ENCODE measurements at places on chromosomes 11 and 22. TPM values are rescaled to one million over a fixed set of nuclear protein-coding genes. Genes with fewer than 3 reads are reported as not detected.

DNA sequence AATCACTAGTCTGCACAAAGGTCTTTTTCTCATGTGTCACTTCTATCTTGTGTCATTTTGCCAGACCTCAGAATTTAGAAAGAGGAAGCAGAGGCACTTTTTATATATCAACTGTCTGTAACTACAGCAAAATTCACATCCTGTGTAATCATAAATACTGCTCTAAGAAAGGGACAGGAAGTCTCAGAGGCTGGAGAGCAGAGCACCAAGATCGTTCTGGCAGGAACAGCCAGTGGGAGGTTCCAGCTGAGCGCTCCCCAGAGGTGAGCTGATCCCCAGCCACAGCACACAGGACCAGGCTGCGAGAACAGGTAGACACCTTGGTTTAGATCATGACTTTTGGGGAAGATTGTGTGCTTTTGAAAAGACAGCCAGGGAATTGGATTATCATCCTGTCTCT is at the start of gene MS4A7:
Gene MS4A7, plus strand, starts transcription at position 179 of the 400 bp plus-strand sequence. CDS start 4,610 bp downstream, outside the sequence.
- no peaks in the 10 kb centered on the region for H3K4me1 ChIP-seq
- no peak within 1 kb of the TSS for H3K27ac ChIP-seq
- no peak within 1 kb of the TSS for H3K4me3 ChIP-seq

The PHOX2A gene
- total RNA-seq: not detected

DNA sequence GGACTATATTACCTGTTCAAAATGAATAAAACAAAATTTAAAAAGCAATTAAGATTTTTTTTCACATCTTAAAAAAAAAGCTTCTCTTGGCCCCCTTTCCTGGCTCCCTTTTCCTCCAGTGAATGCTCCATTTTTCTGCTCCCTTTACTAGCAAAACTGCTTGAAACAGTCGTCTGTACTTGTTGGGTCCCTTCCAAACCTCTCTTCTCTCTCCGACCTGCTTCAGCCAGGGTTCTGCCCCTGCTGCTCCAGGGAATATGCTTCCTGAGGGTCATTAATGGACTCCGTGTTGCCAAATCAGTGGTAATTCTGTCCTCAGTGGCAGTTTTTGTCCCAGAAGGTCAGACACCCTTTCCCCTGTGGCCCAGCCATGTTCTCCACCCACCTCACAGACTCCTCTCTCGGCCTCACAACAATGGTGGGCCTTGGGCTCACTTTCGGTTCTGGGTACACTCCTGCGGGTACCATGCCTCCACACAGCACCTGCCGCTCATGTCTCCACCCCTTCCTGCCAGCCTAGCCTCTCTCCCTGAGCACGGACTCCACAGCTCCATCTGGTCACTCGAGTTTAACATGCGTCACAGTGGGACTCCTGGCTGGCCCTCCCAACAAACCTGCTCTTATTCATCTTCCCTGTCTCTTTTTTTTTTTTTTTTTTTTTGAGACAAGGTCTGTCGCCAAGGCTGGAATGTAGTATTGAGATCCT is 7.8 kb upstream of the POLR3H start:
- H3K36me3 ChIP-seq: no peaks in the 10 kb centered on the region
- no peak overlapping the region for H3K27ac ChIP-seq
- DNase-seq: no peak

GRCh38 chr11:29324328-29324727 is 692.5 kb downstream of the KCNA4 start:
- H3K27ac ChIP-seq: no peak overlapping the region
- H3K4me3 ChIP-seq: no peak overlapping the region
- no peak for DNase-seq

DNA sequence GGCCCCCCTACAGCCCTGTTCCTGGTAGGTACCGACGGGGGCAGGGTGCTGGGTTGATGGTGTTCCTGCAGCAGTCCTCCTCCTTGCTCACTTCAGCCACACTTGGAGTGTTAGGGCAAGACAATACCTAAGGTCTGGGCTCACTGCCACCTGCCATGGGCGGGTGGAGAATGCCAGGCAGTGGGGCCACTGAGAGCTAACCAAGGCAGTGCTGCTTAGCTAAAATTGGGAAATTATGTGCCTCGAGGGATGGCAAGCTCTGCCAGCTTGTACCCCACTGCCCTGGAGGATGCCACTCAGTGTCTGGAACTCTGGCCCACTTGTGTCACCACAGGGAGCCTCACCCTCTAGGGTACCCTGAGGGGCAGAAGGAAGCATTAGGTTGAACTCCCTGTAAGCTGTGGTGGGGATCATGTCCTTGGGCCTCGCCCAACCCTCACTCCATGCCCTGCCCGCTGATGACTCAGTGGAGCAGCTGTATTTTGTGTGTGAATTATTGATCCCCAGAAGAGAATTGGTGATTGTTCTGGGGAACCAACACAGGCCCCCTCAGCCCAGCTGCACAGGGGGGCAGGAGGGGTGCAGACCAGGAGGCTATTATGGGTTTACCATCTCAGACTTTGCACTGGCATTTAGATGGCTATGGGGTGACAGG is 17.7 kb downstream of the PHLDB1 start:
- peaks cover 17% of the 10 kb centered on the region for H3K4me1 ChIP-seq
- H3K27me3 ChIP-seq: no peaks in the 10 kb centered on the region
- no peak overlapping the region for H3K27ac ChIP-seq
- DNase-seq: no peak
- H3K36me3 ChIP-seq: no peaks in the 10 kb centered on the region

DNA sequence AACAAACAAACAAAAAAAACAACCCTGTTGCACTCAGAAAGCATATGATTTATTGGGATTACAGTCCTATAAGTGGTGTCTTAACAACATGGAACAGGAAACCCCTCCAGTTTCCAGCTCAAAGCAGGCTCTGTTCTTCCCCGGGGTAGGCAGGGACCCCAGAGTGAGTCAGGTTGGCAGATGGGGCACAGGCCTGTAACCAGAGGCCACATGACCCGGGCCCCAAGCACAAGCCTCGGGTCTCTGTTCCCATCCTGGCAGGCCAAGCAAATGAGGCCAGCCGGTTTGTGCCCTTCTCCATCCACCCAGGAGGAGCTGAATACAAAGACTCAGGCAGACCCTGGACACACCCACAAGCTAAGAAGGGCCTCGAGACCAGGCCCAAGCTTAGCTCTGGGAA is 75.8 kb downstream of the NAT10 start:
- H3K4me3 ChIP-seq: no peak overlapping the region
- no peaks in the 10 kb centered on the region for H3K27me3 ChIP-seq
- no peaks in the 10 kb centered on the region for H3K4me1 ChIP-seq
- no peaks in the 10 kb centered on the region for H3K36me3 ChIP-seq
- no peak for DNase-seq

The C1QTNF4 gene
- total RNA-seq: 16.1 TPM

- no peaks in the 10 kb centered on the region for H3K27me3 ChIP-seq
- H3K27ac ChIP-seq: no peak overlapping the region
- DNase-seq: no peak
- H3K4me3 ChIP-seq: no peak overlapping the region
- no peaks in the 10 kb centered on the region for H3K36me3 ChIP-seq
Observed at GRCh38 chr22:23147617-23148387, 2.5 kb downstream of the RAB36 start.

The TMEM25 gene
- total RNA-seq: 22.1 TPM

- peak overlapping the region; percentile 96 for H3K27ac ChIP-seq
- H3K36me3 ChIP-seq: no peaks in the 10 kb centered on the region
- peaks cover 7% of the 10 kb centered on the region for H3K4me1 ChIP-seq
- DNase-seq: peak; percentile 72
- peak overlapping the region; percentile 98 for H3K4me3 ChIP-seq
Observed at GRCh38 chr22:28799606-28800307, 612 bp downstream of the XBP1 start.

The PAMR1 gene
- total RNA-seq: 5.7 TPM

GRCh38 chr11:110053848-110054414 is 39.3 kb upstream of the ZC3H12C start:
- no peak overlapping the region for H3K4me3 ChIP-seq
- H3K4me1 ChIP-seq: no peaks in the 10 kb centered on the region
- no peaks in the 10 kb centered on the region for H3K36me3 ChIP-seq
- no peaks in the 10 kb centered on the region for H3K27me3 ChIP-seq

The NXPE1 gene
- total RNA-seq: 0.15 TPM

DNA sequence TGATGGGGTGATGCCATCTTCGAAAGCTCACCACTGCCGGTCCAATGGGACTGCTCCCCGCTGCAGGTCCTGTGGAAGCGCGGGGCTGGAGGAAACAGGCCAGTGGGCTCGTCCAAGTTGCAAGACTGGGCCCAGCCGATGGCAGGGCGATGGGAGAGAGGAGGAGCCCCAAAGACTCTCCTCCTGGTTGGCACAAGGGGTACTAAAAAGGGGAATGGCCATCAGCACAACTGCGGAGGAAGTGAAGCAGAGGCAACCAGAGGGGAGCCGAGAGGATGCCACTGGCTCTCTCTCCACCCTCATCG is 357.1 kb downstream of the SHANK2 start:
- H3K4me3 ChIP-seq: no peak overlapping the region
- H3K27me3 ChIP-seq: no peaks in the 10 kb centered on the region
- no peaks in the 10 kb centered on the region for H3K4me1 ChIP-seq
- no peak for DNase-seq

DNA sequence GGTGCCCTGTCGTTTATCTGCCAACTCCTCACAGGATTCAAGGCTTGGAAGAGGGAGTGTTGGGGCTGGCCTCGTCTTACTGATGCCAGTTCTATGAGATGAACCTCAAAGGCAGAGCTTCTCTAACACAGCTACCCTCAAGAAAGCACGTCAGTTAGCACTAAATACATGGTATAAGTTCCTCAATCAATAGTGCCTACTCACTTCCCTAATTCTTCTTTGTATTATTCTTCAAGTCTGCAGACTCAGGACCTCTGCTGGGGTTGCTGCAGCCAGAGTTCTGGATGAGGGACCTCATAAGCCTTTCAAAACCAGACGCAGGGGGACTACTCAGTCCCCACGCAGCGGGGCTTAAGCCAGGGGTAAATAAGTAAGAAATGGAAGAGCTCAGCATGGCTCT is 118.3 kb downstream of the VPREB1 start:
- H3K36me3 ChIP-seq: no peaks in the 10 kb centered on the region
- H3K4me3 ChIP-seq: no peak overlapping the region
- no peaks in the 10 kb centered on the region for H3K4me1 ChIP-seq
- H3K27ac ChIP-seq: no peak overlapping the region
- H3K27me3 ChIP-seq: no peaks in the 10 kb centered on the region
- no peak for DNase-seq

The HORMAD2 gene
- not detected for total RNA-seq

DNA sequence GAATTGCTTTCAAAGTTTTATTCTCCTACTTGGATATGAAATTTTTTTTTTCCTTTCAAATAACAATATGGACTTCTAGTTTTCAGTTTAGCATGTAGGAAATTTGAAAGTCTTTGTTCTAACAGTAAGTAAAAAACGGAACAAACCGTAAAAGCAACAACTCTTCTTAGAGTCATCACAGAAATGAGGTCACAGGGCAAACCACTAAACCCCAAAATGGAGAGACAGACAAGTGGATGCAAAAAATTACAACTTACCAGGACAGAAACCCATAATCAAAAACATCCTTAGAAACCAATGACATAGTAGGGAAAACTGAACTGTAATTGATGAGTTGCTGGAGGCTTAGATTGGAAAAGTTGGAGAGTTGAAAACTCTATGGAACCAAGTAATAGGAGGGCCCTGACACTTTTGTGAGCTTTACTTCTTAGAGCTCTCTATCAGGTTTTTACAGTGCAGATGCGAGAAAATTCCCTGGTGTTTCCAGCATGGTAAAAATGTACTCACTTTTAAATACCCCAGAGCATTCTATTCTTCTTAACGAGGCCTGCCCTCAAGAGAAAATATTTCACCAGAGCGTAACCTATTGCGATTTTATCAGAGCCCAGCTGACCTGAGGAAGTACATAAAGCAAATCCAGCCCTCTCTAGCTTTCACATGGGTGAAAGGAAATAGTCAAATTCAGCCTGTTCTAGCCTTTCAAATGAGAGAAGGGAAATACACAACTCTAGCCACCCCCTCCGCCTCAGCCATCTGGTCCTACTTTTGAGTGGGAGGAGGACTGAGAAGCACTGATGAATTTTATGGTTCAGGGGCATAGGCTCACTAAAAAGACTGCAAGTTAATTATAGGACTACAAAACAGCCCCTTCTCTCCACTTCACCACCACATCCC is 39.1 kb downstream of the CASP12 start:
- H3K27me3 ChIP-seq: no peaks in the 10 kb centered on the region
- DNase-seq: no peak
- H3K27ac ChIP-seq: no peak overlapping the region
- no peak overlapping the region for H3K4me3 ChIP-seq

DNA sequence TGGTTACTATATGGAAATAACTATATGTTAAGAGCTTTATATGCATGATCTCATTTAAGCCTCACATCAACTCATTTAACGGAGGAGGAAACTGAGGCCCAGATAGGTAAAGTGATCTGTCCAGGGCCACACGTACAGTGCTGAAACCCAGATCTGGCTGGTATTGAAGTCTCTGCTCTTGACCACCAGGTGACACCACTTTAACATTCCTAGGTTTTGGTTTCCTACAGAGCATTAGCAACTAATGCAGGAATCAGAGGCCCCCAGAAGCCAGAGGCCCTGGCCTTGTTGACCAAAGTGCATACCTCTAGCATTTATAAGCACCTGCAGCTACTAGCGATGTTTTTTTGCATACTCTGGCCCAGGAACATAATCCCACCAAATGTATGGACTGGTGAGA is 12.9 kb upstream of the LIMK2 start:
- no peaks in the 10 kb centered on the region for H3K4me1 ChIP-seq
- no peaks in the 10 kb centered on the region for H3K27me3 ChIP-seq
- no peak for DNase-seq
- H3K27ac ChIP-seq: no peak overlapping the region
- H3K36me3 ChIP-seq: no peaks in the 10 kb centered on the region

The THRSP gene
- total RNA-seq: 0.18 TPM

DNA sequence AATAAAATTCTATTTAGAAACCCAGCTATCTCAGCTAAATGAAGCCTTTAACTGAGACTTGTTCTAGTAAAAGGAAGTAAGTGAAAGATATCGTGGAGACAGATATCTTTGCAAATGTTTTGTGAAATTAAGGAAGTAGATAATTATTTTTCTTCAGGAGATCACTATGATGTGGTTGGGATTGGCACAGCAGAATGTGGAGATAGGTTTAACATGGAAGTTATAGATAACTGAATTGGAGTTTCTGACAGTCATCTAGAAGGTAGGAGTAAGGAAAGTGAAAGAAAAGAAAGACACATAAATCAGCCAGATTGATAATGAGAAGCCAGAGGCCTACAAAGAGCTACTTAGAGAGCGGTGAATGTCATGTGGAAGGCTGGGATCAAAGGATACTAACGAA is 4.7 kb upstream of the CASP5 start:
- no peaks in the 10 kb centered on the region for H3K27me3 ChIP-seq
- H3K4me1 ChIP-seq: peaks cover 1% of the 10 kb centered on the region
- no peak for DNase-seq
- no peaks in the 10 kb centered on the region for H3K36me3 ChIP-seq
- H3K27ac ChIP-seq: no peak overlapping the region

DNA sequence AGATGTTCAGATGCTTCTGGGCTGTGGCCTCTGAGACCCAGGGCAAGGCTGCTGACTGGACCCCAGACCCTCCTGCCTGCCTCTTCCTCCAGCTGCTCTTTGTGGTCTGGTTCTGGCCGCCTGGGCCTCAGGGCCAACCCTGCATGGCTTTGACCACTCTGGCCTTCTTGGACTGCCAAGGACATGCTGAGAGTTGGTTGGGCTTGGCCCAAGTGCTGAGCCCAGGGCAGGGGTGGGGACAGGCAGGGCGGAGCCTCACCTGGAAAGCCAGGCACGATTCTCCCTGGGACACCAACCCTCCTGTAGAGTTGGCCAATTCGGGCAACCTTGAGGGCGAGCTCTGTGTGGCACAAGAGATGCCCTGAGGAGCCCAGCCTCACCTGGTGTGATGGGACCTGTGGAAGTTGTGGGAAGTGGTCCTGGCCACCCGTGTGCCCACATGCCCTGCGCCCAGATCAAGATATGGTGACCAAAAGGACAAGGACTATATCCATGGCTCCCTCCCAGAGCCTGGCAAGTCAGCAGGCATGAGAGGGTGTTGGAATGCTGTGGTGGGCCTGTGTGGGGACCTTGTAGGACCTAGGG is 11.6 kb downstream of the TANGO2 start:
- H3K36me3 ChIP-seq: no peaks in the 10 kb centered on the region
- H3K4me3 ChIP-seq: no peak overlapping the region
- H3K4me1 ChIP-seq: peaks cover 4% of the 10 kb centered on the region
- no peak overlapping the region for H3K27ac ChIP-seq
- DNase-seq: no peak

All from ovary (tissue), 10 donors.